NCI-H2081 (cell line): ENCODE measurements at places on chromosomes 2 and 18.

- no peak for DNase-seq
Observed at GRCh38 chr2:36359067-36359466, 3.5 kb downstream of the CRIM1 start.

- DNase-seq: no peak
Observed at GRCh38 chr18:58785171-58785805, 79.4 kb upstream of the ZNF532 start.

- no peak for DNase-seq
Observed at GRCh38 chr18:9410515-9410914, 64.8 kb upstream of the RALBP1 start.

- DNase-seq: no peak
Observed at GRCh38 chr2:16166327-16166981, 226.1 kb downstream of the MYCN start.

DNA sequence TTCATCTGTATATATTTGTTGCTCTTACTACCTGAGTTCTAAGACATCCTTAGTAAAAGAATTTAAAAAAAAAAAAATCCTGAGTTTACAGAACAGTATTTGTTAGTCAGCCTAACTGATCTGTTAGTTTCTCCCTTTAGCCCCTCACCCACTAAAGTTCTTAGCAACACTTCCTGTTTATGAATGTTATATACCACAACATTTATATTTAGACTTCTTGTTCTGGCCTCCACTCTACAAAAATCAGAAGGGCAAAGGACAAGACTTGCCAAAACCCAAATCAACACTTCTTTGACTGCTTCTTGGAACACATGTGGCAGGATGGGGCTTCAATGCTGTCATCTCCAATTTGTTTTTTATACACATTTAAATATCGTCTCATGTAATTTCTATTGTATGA is 71.1 kb downstream of the MGAT5 start:
- DNase-seq: no peak

DNA sequence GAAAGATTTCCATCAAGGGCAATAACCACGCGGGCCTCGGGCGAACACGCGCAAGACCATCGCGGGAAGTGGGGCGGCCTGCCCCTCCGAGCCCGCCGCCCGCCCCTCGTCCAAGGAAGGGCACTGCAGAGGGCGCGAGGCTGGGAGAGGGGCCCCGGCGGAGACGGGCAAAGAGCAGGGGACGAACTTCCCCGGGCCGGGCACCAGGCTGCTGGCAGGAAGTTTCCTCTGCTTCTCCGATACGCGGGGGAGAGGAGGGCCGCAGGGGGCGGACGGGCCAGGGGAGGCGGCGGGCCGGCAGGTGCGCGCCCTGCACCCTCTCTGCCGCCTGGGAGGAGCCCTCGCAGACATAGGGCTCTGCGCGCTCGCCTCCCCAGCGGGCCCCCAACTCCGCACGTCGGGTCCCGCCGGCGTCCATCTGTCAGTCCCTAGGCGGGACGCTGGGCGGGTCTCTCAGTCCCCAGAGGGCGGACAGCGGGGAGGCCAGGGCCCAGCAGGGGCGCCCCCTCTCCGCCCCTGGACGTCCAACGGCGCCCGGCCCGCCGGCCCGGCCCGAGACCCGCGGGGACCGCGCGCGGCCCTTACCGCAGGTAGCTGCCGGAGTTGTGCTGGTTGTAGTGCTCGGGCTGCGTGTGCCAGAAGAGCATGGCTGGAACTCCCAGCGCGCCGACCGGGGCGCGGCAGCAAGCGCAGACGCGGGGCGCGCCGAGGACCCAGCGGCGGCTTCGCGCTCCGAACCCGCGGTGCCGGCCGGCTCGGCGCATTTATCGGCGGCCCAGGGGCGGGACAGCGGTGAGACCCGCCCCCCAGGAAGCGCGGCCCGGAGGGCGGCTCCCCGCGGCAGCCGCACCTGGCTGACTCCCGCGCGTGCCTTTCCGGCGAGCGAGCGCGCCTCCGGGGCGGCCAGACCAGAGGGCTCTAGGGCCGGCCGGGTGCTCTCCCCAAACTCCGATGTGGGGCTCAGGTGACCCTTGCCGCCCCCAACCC is at the start of gene TFCP2L1:
TFCP2L1 (minus strand) TSS at position 740 of the 987 bp plus-strand sequence; CDS start at position 647, 93 bp downstream.
- DNase-seq: peak; percentile 77

- DNase-seq: peak; percentile 41
Observed at GRCh38 chr2:84495539-84496146, 20.7 kb upstream of the DNAH6 start.

GRCh38 chr2:145344076-145344724 is 824.3 kb upstream of the ZEB2 start:
- no peak for DNase-seq

DNA sequence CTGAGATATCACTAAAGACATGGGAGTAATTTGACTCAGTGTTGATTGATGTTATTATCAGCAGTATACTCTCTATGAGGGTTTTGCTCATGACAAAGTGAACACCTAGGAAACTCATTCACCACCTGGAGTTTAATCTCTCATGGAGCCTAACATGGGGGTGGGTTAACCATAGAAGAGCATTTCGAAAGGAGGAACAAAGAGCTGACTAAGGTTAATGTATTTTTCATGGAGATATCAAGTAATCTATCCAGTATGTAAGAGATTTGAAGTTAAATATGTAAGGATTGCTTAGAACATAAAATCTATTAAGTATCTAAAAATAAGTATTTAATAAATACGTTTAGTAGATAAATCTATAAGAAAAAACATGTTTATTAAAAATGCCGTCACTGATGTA is 917.8 kb downstream of the EPHA4 start:
- DNase-seq: no peak

GRCh38 chr2:7010391-7011054 is 93.3 kb downstream of the RNF144A start:
- DNase-seq: no peak

DNA sequence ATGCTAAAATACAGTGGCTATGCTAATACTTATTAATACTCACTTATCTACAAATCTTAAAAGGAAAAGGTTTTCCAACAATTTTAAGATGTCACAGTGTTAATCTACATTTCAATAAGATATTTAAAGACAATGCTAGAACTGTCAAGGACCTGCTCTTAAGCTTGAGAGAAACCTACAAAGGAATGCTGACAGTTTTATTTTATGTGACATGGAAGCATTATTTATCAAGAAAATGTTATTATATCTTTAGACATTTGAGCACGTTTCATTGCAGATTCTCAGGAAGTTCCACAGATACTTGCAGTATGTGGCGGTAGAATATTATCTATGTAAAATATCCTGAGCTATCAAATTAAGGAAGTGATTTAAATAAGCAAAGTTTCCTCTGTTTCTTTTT is 1255.7 kb upstream of the ZEB2 start:
- DNase-seq: no peak

GRCh38 chr2:122390406-122390805 is 635.0 kb downstream of the TSN start:
- DNase-seq: no peak

GRCh38 chr2:138468617-138469016 is 33.0 kb upstream of the SPOPL start:
- no peak for DNase-seq

DNA sequence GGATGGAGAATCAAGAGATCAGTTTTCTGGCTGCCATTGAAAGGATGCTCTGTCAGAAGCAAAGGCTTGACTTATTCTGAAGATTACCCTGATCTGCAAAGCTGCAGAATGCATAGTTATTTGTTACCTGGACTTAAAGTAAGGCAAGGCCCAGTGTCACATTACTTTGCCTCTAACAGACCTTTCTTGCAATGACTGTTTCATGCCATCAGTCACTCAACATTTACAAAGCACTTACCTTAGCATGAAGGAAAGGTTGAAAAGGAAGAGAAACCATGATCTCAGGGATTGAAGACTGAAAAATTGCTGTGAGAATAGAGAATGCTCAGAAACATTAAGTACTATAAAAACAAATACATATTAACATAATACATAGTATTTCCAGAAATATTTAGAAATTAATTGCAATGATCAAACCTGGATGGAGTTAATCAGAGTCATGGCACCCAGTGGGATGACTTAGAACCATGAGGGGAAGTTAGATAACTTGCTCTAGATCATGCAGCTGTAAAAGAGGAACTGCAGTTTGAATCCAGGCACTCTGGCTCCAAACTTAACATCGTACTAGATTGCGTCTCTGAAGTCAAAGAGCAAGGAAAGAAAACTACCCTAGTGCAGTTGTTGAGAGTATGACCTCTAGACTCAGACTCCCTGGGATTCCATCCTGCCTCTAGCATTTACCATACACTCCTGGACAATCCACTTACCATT is 26.5 kb upstream of the FAM117B start:
- no peak for DNase-seq

GRCh38 chr2:36246320-36246990 is 109.1 kb upstream of the CRIM1 start:
- DNase-seq: no peak

DNA sequence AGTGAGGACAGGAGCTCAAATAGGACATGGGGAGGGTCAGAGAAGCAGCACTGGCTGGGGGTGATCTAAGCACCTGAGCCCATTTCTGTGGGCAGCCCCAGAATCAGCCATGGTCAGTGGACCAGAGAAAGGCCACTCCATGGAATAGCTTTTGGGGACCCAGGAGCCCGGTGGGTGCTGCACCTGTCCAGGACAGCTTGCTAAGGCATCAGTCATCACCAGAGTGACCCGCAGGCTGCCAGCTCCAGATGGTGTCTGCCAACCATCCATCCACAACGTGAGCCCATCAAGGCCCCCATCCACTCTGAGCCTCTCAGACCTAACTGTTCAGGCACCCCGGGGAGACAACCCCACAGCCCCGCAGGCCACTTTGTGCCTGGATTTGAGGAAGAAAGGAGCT is 23.6 kb upstream of the COL6A3 start:
- DNase-seq: no peak

GRCh38 chr2:127640082-127641072 is 5.6 kb upstream of the GPR17 start:
- no peak for DNase-seq

- DNase-seq: peak; percentile 34
Observed at GRCh38 chr2:181408861-181409260, 48.3 kb upstream of the ITGA4 start.

- DNase-seq: no peak
Observed at GRCh38 chr2:191255271-191255670, 10.1 kb downstream of the MYO1B start.

DNA sequence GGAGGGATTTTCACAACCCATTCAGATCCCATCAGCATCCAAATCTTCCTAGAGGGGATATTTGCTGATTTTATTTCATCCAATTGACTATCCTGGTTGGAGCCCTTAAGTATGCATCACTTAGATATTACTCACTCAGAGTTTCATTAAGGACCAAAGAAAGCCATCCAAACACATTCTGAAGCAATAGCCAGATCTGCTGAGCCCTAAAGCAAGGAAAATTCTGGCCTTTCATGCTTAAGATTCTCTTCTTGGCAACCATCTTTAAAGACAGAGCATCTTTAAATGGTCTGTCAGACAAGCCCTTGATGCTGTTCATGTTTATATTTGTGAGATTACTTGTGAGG is 40.9 kb upstream of the C1D start:
- no peak for DNase-seq

DNA sequence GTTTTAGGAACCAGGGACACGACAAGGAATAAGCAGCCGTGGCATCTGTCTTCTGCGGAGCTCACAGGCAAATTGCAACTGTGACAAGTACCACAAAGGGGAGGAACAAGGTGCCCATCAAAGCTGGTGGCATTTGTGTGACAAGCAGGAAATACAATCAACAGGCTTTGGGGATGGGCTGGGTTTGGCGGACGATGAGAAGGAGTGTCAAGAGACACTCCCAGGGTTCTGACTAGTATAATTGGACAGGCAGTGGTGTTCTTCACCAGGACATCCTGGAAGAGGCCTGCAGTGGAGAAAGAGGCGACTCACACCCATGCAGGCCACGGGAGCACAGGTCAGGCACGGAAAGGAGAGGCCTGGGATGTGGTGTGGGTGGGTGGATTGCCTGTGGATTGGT is 14.2 kb upstream of the SPATA3 start:
- DNase-seq: no peak

GRCh38 chr2:201191132-201191875 is 8.4 kb downstream of the CASP10 start:
- DNase-seq: no peak

DNA sequence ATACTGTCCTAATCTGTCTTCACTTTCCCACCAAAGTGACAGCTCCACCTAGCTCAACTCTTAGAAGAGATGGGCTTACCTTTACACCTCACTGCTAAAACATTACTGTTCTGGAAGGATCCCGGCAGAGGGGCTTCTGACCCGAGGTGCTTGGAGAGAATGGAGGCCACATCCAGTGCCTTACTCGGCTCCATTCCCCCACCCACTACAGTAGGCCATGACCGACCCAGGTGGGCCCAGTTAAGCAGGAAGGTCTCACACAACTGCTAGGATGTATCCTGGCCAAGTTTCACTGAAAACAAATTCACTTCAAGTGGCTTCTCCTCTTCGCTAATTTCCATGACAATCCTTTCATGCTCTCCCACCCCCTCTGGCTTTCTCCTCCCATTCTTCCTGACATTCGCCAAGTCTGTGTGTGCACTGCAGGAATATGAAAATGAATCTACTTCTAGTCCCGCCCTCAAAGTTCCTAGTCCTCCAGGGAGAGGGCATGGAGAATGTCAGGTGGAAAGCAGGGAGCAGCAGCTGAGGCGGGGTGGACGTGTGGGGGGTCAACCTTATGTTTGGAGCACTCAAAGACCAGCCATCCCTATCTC is 11.8 kb downstream of the WIPF1 start:
- no peak for DNase-seq

GRCh38 chr2:119013671-119014070 is 71.7 kb downstream of the MARCO start:
- no peak for DNase-seq

DNA sequence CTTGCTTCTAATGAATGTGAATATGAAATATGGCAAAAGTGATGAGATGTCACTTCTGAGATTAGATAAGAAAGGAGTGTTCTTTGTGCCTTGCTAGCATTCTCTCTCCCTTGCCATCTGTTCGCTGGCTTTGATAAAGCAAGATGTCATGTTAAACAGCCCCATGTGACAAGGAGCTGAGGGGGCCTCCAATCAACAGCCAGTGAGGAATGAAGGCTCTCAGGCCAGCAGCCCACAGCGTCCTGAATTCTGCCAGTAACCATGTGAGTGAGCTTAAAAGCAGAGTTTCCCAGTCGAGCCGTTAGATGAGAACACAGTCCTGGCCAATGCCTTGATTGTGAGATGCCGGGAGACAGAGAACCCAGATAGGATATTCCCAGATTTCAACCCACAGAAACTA is 198.8 kb downstream of the IRS1 start:
- DNase-seq: no peak

- no peak for DNase-seq
Observed at GRCh38 chr2:165950438-165950837, 3.1 kb downstream of the TTC21B start.

- no peak for DNase-seq
Observed at GRCh38 chr18:45528712-45529336, 86.5 kb upstream of the SLC14A2 start.

- no peak for DNase-seq
Observed at GRCh38 chr18:11470941-11471340, 138.5 kb upstream of the SLC35G4 start.

- no peak for DNase-seq
Observed at GRCh38 chr2:127453392-127454171, 35.4 kb downstream of the PROC start.

DNA sequence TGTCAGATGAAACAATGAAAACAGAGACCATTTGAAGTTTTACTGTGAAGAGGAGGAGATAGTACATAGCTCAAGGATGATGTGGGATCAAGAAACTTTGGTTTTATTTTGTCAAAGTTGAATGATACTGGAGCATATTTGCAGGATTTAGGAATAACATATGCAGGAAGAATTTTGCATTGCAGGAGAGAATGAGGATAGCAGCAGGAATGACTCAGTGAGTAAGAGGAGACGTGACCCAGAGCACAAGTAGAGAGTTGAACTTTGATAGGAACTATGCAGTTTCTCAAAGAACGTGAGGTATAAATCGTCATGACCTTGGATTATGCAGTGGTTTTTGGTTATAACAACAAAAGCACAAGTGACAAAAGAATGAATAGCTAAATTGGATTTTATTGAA is 47.7 kb downstream of the MAPRE2 start:
- DNase-seq: no peak
